GM23248 (cell line): ENCODE measurements at places on chromosomes 6 and 20. TPM values are rescaled to one million over a fixed set of nuclear protein-coding genes. Genes with fewer than 3 reads are reported as not detected.

Gene OPRL1
- total RNA-seq, result 0.86 and 1.1 TPM in 2 replicates

Gene WFDC5
- not detected in 2 replicates for total RNA-seq

Gene ZKSCAN3
- total RNA-seq, result 3.0 and 4.0 TPM in 2 replicates

Gene MRAP2
- total RNA-seq, result 0.89 and 1.3 TPM in 2 replicates

Gene CDYL
- total RNA-seq, result 25.8 and 27.9 TPM in 2 replicates

Gene PPP1R14C
- 6.3 and 8.2 TPM in 2 replicates for total RNA-seq

Gene CYP24A1
- total RNA-seq, result 1.2 TPM in 1 of 2 replicates, not detected in the other

Gene CRISP3
- total RNA-seq, result not detected in 2 replicates

Gene TRIM31
- not detected in 2 replicates for total RNA-seq

Gene OR2B3
- total RNA-seq, result not detected in 2 replicates

Gene FILIP1
- under 0.01 and 0.13 TPM in 2 replicates for total RNA-seq

Gene ALDH5A1
- 0.86 and 1.1 TPM in 2 replicates for total RNA-seq

Gene MOG
- total RNA-seq, result not detected in 2 replicates

Gene CTAGE9
- not detected in 2 replicates for total RNA-seq

Gene RPS10
- 1,857 and 2,539 TPM in 2 replicates for total RNA-seq

Gene OTOR
- not detected in 2 replicates for total RNA-seq

Gene TMEM151B
- total RNA-seq, result not detected in 2 replicates

Gene MPC1
- 41.9 and 55.1 TPM in 2 replicates for total RNA-seq

Gene BMP7
- not detected in 2 replicates for total RNA-seq

Gene TMC2
- not detected in 2 replicates for total RNA-seq

Gene HCRTR2
- total RNA-seq, result not detected in 2 replicates

Gene EYA2
- total RNA-seq, result 0.38 TPM in 1 of 2 replicates, not detected in the other

Gene ZNF311
- total RNA-seq, result 0.54 and 0.76 TPM in 2 replicates

Gene C2
- 1.3 and 2.1 TPM in 2 replicates for total RNA-seq

Gene WFDC10B
- not detected in 2 replicates for total RNA-seq

Gene WFDC12
- total RNA-seq, result not detected in 2 replicates

Gene POU5F1
- 0.22 TPM in 1 of 2 replicates, not detected in the other for total RNA-seq

Gene OR2H1
- total RNA-seq, result not detected in 2 replicates

Gene FBXO5
- total RNA-seq, result 8.5 and 11.2 TPM in 2 replicates

Gene CFB
- total RNA-seq, result 4.4 and 7.3 TPM in 2 replicates

Gene SAPCD1
- 2.5 TPM in 1 of 2 replicates, not detected in the other for total RNA-seq

Gene SLC17A2
- total RNA-seq, result not detected in 2 replicates

Gene GGTLC1
- not detected in 2 replicates for total RNA-seq

Gene BFSP1
- total RNA-seq, result 0.25 and 0.32 TPM in 2 replicates

Gene KCNQ5
- 10.8 and 15.8 TPM in 2 replicates for total RNA-seq

Gene PNPLA1
- total RNA-seq, result not detected in 2 replicates

Gene QRSL1
- 8.0 and 9.7 TPM in 2 replicates for total RNA-seq

Gene MED20
- total RNA-seq, result 21.0 and 30.6 TPM in 2 replicates

Gene SNX21
- 88.4 and 100 TPM in 2 replicates for total RNA-seq

Gene ESR1
- 0.13 TPM in 1 of 2 replicates, not detected in the other for total RNA-seq

Gene TBXT
- not detected in 2 replicates for total RNA-seq
